ENCODE measurements at places on chromosomes 7 and 10. TPM values are rescaled to one million over a fixed set of nuclear protein-coding genes. Genes with fewer than 3 reads are reported as not detected.

Gene PLCE1
- polyA plus RNA-seq = 2.2 TPM

Gene TAF6
- polyA plus RNA-seq = 56.5 TPM

Gene NUDT13
- polyA plus RNA-seq = 1.3 TPM

Gene RET
- 0.10 TPM for polyA plus RNA-seq

Data from IMR-90 (cell line).